ENCODE measurements at places on chromosomes 12 and 14. TPM values are rescaled to one million over a fixed set of nuclear protein-coding genes. Genes with fewer than 3 reads are reported as not detected.

DNA sequence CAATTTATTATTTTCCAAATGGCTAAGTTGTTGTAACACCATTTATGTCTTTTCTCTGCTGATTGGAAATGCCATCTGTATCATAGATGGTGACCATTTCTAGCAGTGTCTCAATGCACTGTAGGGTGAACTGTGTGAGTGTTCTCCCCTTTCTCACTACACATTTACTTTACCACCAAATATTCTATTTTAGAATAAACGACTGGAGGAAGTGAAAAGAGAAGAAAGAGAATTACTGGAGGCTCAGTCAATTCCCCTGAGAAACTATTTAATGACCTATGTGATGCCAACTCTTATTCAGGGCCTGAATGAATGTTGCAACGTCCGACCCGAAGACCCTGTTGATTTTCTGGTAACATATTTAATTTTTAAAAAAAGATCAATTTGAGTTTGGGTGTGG, 15.5 kb upstream of the PAPOLA start:
- no peak for DNase-seq

DNA sequence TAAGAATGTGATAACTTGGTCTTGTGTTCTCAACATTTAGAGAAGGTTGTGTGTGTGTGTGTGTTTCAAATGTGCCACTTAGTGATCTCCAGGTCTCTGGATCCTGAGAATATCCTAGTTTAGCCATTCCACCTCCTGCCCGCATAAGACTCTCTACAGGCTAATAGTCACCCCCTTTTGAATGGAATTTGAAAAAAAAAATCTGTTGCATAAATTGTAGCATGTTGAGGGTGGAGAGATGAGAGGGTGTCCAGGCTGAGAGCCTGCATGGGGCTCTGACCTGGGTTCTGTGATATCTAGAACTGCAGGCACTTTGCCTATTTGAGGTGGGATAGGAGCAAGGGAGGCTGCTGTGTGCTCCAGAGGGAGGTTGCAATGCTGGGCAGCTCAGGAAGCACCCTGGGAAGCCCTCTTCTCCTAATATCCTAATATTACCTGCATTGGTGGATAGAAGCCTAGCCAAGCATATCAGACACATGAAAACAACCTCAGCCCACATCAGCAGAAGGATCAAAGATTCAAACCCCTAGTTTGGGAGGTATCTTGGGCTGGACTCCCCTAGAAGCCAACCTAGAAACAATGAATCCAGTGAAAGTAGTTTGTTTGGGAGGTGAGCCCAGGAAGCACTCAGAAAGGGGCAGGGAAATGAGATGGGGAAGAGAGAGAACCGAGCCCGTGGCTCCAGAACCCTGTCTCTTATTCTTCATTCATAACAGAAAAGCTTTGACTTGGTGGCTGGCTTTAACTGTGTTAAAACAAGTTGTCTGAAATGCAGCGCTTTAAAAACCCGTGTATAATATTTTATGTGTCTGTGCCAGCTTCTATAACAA, 35.6 kb upstream of the RBM19 start:
- DNase-seq, result no peak

DNA sequence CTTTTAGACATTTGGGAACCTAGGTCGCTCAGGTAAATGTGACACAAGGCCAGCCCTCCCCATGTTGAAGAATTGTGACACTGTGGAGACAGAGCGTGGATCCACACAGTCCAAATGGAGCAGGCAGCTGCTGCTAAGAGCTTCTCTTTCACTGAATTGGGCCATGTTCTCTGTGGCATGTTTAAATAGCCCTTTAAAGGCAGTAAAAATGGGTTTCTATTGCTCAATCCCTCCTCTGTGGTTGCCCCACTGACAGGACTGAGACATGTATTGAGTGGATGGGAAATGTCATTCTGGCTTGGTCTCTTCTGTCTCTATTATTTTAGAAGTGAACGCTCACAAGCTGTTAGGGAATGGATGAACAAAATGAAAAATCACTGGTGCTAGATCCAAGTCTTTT, 84.0 kb upstream of the PRICKLE1 start:
- no peak for DNase-seq

- no peak for DNase-seq
Observed at GRCh38 chr14:105478398-105479251, 4.0 kb downstream of the CRIP2 start.

The OR6S1 gene
- not detected for polyA plus RNA-seq

DNA sequence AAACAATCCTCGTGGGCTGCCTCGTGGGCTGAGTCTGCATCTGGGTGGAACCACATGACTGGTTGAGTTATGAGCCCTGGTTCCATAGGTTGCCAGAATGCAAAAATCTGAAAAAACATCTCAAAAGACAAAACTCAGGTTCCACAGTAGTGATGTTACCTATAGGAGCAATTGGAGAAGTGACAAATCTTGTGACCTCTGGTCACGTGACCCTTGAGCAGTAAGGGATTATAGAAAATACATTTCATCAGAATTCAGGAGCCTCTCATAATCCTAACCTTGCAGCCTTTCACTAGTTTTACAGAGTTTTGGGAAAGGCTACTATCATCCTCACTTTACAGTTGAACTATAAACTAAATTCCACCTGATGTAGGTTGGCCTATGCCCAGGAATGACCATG, 12.5 kb upstream of the RNASE3 start:
- DNase-seq, result no peak

GRCh38 chr12:112937741-112938719, at the start of gene OAS3:
TSS of gene OAS3 (plus strand) at chr12:112938474. CDS start at chr12:112938531, 57 bp downstream.
- DNase-seq, result peak; percentile 52

The OAS2 gene
- polyA plus RNA-seq, result 58.2 TPM

The LRRC9 gene
- polyA plus RNA-seq, result not detected

DNA sequence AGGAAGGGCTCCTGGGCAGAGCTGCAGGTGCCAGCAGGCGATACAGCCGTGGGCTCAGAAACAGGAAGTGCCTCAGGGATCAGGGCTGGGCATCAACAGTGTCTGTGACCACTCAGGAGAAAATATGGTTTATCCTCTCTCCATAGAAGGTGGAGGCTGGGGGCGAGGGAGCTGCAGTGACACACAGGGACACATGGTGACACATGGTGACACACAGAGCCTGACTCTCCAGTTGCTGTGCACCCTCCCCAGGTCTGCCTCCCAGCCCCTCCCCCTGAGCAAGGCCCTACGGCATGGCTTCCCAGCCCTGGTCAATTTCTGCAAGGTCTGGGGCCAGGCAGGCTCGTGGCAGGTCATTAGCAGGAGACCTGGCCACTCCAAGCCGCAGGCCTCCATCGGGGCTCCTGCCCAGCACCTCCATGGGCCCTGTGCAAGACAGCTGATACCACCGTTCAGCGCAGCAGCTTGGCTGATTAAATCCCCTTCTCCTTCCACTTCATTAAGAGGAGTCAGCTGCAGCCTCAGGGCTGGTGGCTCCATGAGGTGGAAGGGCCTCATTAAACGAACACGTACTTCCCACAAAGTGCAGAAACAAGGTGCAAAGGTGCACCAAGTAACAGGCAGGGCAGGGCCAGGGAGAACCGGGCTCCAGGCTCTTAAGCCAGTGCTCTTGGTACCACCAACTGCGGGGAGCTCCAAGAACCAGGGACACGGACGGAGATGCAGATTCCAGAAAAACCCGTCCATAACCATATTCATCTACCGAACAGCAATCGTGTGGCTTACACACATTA, 60.7 kb downstream of the CCNK start:
- no peak for DNase-seq
